ENCODE measurements at places on chromosomes 4 and X.

DNA sequence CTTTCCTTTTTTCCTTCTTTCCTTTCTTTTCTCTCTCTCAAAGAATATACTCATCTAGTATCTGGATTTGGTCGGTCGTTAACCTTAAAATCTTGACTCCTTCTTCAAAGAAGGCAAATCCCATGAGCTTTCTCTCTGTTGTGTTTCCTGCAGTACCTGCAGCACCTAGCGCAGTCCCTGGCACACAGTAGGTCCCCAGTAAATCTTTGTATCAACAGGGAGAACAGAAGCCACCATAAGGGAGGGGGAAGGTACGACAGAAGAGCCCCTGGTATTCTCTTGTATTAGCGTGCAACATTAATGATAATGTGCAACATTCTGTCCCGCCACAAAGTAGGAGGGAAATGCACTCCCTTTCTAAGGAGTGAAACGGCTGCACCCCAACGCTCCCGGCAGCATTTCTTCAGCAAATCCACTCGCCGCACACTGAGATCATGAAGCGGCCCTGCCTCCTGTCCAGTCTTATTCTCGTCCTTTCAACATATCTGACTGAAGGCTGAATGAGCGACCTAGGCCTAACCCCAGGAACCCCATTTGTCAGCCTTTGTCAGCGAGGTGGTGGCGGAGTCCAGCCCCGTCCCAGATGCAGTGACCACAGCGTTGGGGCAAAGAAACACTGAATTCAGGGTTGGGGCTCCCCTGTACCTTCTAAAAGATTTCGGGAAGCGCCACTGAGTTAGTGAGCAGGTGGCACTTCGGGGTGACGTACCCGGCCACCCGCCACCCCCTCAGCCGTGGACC is 133.7 kb downstream of the AMELX start:
- peak; percentile 32 for DNase-seq

DNA sequence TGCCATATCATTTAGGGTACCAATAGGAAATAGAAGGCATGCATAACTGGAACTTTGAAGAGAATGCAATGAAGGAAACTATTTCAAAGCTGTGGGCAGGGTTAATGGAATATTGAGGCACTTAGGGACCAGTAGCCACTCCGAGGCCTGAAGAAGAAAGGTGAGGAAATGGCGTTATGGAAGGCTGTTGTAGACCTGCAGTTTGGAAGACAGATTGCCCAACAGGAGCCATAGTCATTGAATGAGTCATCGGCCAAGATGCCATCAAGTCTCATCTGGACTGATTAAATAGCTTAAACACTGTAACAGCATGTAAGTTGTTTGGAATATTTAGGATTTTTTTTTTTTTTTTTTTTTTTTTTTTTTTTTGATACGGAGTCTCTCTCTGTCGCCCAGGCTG is 11.6 kb downstream of the CXCL13 start:
- DNase-seq, result no peak

DNA sequence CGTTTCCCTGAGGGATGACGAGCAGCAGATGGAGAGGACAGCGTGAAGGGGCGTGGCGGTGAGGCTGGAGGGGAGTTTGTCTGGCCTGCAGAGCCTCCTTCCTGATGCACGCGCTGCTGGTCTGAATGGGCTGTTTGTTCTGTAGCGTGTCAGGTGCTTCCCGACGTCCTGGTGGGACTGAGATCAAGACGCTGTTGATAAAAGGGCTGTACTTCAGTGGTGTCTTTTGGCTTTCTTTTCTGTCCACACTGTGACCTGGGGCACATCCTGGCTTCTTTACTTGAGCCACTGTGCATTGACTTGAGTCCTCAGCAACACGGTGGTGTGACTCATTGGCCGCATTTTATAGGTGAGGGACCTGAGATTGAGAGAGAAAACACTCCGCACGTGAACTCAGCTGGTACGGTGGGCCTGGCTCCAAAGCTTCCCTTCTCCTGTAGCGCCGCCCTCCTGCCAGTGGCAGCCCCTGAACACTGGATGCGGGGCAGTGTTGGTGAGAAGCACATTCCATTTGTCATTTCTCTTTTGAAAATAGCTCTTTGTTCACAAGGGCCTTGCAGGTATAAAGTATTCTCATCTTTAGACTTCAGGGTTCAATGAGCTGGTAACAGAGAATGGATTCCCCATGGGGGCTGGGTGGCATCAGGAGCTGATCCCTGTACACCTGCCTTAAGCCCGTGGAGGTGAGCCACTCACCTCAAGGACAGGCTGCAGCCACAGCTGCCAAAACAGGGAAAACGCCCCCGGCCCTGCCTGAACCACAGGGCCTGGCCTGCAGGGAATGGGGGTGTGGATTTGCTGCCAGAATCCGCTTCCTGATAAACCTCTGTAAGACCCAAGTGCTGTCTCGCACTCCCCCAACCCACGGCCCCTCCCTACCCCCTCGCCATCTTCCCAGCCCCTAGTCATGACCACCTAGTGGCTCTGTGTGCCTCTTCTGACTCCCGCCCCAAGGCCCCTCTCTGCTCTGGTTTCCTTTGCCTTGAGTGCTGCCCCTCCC is 29.2 kb downstream of the NSG1 start:
- DNase-seq, result no peak

DNA sequence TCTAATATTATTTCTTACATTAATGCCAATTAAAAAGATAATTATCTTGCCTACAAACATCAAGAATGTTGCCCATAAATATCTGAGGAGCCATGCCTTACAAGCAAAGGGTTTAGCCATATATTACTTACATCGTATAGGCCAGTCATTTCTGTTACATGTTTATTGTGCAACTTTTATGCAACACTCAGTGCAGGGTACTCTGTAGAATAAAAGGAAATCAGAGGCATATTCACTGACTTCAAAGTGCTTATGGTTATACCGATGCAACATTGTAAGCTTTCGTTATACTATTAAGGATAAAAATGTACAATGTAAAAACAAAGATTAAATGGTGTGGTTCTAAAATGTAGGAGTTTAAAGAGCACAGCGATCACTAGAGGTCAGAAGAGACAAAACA is 315.9 kb downstream of the PCDH10 start:
- DNase-seq, result no peak

DNA sequence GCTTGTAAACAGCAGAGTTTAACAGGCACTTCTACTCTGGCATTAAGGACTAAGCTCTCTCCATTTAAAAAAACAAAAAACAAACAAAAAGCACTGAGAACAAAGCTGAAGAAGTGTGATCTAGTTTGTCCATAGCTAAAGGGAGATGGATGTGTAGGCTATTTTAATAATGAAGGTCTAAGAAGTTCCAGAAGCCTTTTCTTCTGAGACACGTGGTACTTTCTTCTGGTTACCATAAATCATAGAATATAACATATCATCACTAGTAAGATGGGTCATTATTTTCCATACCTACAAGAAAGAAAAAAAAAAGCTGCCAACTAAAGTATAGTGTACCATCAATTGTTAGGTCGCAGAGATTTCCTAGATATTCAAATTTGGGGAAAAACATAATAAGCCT is 722 bp upstream of the NBDY start:
- DNase-seq, result no peak

DNA sequence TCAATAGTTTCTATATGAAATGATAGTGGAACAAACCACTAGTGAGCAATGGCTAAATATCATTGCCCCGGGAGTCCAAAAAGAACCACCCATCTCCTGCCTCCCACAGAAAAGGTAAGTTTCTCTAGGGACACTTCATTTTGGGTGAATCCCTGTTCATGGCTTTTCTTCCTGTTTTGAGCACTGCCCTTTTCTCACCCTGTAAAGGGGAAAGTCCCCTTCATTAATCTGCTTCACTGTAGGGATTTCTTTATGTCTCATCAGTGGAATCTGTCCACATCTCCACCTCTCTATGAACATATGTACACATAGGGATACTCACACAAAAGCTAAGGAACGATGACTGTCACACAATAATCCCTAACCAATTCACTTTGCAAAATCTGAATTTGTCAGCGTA is 28.6 kb downstream of the MAGED4 start:
- no peak for DNase-seq

- DNase-seq, result no peak
Observed at GRCh38 chrX:10028283-10029104, 61.3 kb downstream of the CLDN34 start.

DNA sequence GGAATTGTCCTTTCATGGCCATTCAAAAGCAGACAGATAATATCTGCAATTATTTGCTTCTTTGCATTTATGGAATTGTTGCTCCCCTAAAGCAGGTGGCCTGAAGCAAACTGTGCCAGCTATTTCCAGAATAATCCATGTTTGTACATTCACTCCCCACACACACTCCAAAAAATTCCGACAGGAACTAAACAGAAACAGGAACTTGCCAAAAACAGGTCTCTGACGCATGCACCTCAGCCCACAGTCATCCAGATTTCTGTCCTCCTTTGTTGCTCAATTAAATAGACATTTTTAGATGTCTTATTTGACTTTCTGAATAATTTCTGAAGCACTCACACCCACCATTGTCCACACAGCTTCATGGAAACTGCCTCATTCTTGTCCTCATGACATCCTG is 71.5 kb upstream of the EDNRA start:
- no peak for DNase-seq

GRCh38 chr4:176217510-176217909 is 22.1 kb upstream of the SPATA4 start:
- DNase-seq, result no peak

DNA sequence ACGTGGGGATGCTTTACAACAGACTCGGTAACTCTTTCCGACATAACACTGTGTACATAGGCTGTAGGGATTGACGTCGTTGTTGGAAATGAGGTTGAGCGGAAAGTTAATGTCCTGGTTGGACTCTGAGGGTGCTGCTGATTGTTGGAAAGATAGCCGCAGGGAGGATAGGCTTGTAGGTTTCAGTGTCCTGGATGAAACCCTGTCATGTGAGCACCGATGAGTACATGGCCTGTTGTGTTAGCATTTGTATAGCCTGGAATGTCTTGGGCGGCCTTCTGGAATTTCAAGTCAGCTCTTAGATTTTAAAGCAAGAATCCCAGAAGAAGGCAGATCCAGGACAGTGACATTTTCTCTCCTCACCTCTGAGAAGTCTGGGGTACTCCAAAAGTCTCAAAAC is 63.3 kb downstream of the TBC1D14 start:
- no peak for DNase-seq

GRCh38 chr4:2256156-2256731 is 5.7 kb downstream of the MXD4 start:
- DNase-seq, result peak; percentile 60

DNA sequence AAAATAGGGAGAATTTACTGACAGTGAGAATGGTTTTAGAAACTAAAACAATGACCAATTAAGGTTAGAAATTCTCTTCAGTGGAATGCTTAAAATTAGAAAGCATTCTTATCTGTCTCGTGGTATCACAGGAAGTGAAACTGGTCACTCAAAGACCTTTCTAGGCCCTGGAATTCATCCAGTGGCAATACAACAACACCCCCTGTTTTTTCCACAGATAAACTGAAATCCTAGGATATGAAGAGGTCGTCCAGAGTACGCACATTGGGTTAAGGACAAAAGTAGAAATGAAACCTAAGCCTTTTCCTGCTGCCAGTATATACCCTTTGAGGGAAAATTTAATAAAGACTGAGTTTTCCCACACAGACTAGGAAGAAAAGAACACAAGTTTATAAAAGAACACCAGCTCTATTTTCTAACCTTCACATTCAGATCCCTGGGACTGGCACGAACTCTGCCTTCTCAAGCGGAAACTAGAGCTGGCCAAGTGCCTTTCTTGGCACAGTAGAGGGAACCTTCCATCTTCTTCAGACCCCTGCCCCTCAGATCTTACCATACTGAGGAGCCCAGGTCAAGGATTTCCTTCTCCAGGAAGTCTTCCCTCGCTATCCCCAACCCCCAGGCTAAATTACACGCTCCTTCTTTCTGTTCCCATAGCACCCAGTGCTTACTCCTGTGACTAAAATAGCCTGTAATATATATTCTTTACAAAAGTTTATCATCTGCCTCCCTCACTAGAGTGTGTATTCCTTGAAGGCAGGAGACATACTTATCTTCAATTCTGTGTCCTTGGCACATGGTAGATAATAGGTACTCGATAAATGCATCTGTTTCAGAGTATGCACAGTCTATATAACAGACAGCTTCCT is 16.9 kb downstream of the LHFPL1 start:
- no peak for DNase-seq

GRCh38 chr4:71474731-71475130 is 135.9 kb downstream of the SLC4A4 start:
- DNase-seq, result no peak

DNA sequence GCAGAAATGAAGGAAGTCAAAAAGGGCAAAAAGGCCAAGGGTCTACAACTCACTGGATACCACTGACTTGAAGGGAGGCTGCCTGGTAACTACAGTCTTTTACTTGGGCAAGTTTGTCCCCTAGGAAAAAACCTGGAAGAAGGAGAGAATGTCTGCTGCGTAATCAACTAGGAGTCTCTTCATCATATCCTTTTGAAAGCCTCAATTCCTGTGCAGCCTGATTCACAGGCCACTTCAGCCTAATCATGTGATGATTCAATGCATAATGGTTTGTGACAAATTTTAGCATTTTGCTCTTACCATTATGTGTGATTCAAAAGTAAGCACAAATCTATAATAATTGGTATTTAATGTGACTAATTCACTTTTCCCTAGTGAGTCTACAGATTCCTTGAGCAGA is 273.6 kb downstream of the FRMPD4 start:
- no peak for DNase-seq

- DNase-seq, result no peak
Observed at GRCh38 chrX:85004255-85004654, 578 bp downstream of the APOOL start.

DNA sequence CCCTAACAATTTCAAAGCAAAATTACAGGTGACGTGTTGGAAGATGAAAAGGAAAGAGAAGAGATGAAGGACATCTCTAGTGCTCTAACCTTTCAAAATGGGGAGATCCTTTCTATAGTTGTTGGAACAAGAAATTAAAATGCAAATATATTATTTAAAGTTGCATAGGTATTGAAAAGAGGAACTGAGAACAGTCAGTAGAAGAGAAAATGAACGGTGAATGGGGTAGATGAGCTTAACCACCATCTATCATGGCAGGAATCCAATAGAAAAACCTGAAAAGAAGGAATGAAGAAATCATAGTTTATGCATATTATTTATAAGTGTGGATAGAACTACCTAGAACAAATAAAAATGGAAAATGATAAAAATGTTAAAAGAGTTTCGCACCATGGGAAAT is 42.0 kb downstream of the ANXA5 start:
- no peak for DNase-seq

DNA sequence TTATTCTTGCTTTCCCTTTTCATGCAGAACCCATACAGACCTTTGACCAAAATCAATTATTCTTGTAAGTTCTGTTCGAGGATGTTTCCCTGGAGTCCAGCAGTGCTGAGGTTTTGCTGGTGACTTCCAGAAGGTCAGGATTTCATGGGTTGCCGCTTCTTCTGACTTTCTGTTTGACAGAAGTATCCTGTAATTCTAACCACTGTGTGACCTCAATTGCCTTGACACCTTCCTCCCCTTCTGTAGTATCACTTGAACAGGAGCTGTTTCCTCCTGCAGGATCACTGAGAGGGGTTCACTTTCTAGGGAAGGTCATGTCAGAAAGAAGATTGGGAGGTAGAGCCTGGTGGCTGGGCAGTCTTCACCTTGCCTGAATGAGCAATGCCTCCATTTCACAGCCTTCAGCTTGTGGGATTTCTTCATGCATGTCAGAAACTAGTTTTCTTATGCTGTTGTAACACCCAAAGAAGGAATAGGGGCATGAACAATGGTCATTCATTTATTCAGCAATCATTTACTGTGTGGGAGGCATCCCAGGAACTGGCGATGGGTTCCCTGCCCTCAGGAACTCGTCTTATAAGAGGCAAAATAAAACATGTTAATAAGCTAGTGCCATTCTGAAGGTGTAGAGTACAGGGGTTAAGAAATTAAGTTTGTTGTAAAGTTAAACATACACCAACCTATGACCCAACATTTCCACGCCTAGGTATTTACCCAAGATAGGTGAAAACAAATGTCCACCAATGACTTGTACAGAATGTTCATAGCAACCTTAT is 205.9 kb downstream of the SOWAHB start:
- no peak for DNase-seq
